CD8-positive, alpha-beta memory T cell (primary cell): ENCODE measurements at places on chromosomes 7 and 10.

DNA sequence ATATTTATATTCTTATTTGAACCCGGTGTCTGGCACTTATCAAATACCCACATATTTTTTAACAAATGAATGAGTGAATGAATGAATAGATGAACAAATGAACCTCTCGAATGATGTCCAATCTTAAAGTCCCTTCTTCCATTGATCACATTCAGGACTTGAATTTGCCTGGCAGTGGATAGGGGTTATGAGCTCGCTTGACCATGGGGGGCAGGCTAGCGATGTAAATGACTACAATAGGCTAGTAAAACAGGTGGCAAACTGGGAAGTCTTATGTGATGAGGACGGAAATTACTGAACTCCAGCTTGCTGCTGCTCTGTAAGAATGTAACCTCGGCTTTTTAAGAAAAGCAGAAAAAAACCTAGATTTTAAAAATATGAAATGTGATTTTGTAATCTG, 247.7 kb upstream of the DKK1 start:
- DNase-seq, result no peak

DNA sequence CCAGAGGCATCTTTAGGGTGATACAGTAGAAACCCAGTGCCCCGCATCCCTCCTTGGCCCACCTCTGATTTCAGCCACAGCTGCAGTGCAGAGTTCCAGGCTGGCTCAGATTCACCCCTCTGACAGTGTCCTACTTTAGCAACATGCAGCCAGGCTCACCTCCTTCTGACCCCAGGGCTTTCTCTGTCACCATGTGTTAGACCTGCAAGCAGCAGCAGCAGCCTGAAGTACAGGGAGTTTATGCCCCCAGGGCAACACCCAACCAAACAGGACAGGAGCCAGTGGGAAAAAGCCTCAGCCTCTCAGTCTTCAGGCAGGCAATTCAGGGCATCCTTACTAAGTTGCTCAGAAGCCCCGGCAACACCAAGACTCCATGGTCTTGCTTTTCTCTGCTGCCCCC, 109.0 kb upstream of the PLXNA4 start:
- no peak for DNase-seq

- DNase-seq, result no peak
Measured at GRCh38 chr10:129761981-129762956, 201.8 kb downstream of the EBF3 start.

DNA sequence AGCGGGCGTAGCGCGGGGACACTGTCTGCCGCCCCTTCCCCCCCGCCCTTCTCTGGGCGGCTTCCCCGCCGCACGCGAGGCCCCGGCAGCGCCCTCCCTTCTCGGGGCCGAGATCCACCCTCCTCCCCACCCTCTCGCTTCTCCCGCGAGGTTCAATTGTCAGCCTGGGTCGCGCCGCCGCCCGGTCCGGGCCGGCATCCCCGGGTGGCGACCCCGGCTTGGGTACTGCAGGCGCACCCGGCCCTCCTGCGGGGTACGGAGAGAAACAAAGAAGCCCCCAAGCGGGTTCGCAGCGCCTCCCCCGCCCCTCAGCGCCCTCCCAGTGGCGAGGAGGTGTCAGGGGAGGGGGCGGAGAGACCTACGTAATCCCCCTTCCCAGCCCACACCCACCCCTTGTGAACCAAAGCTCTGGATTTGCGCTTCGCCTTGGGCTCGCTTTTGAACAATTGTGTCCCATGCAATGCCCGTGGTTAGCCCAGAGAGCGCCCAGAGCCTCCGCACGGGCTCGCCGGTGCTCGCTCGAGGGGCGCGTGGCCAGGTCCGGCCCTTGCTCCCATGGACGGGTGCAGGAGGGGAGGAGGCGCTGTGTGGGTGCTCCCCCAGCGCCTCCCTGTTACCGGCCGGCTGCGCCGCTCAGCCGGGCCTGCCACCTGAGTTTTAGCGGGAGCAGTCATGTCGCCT, 634 bp downstream of the HECW1 start:
- no peak for DNase-seq

DNA sequence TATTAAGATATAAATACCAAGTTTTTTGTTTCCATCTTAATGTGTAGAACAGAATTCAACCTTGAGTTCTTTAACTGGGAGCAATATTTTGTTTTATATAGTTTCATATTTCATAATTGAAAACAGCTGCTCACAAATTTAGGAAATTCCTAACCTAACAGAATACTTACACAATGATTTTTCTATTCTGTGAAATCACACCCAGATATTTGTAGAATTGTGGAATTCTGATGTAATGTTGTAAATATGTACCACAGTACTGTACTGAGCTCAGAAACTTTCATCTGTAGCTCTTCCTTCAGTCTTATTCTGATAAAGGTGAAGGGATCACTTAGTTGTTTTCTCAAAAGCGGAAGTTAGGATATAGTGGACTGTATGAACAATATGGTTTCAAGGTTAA, 143.4 kb upstream of the GLI3 start:
- DNase-seq, result no peak

DNA sequence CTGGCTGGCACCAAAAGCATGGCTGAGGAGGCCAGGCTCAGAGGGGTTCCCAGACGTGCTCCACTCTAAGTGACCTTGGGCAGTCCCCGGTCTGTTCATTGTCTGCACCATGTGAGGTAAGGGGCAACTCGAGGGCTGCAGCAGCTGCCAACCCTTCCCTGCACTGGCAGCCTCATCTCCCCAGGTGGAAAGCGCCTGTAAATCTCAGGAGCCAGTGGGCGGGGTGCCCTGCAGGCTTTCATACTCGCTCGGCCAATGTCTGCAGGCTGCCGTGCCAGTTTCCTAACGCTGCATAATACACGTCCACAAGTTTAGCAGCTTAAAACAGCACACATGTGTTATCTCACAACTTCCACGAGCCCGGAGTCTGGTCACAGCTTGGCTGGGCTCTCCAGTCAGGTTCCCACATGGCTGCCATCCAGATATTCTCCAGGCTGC, 12.6 kb upstream of the GDF10 start:
- no peak for DNase-seq

DNA sequence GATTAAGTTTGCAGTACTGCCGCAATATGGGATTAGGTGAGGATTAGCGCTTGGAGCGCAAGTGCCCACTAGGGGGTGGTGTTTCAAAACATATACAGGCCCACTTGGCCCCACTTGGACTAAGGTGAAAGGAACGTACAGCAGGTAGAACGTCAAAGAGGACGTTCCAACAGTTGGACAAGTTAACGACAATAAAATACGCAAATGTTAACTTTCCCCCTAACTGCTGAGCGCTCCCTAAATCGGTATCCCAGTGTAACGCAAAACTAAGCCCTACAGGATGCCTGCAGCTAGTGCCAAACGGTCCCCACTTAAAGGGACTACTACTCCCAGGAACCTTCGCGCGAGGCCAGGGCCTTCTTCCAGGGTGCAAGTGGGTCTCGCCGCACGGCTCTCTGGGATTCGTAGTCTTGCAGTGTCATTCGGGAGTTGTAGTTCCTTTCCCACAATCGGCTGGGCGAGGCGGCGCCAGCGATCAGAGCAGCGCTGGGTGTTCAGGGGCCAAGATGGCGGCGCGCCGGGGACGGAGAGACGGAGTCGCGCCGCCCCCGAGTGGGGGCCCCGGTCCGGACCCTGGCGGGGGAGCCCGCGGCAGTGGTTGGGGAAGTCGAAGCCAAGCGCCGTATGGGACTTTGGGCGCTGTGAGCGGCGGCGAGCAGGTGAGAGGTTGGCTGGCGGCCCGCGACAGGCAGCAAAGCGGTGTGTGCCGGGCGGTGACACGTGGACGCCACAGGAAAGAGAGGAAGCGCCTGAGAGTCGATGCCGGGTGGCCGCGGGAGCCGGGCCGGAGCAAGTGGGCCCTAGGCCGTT, at the start of gene PPRC1:
PPRC1 (plus strand) TSS at position 478 of the 810 bp plus-strand sequence; CDS start at position 507, 29 bp downstream.
- peak; percentile 95 for DNase-seq

GRCh38 chr7:21260939-21261338, 166.9 kb upstream of the SP4 start:
- no peak for DNase-seq

- DNase-seq, result peak; percentile 67
Measured at GRCh38 chr10:6543431-6544005, 36.6 kb downstream of the PRKCQ start.

GRCh38 chr10:116154651-116155050, 118.4 kb downstream of the GFRA1 start:
- DNase-seq, result no peak

DNA sequence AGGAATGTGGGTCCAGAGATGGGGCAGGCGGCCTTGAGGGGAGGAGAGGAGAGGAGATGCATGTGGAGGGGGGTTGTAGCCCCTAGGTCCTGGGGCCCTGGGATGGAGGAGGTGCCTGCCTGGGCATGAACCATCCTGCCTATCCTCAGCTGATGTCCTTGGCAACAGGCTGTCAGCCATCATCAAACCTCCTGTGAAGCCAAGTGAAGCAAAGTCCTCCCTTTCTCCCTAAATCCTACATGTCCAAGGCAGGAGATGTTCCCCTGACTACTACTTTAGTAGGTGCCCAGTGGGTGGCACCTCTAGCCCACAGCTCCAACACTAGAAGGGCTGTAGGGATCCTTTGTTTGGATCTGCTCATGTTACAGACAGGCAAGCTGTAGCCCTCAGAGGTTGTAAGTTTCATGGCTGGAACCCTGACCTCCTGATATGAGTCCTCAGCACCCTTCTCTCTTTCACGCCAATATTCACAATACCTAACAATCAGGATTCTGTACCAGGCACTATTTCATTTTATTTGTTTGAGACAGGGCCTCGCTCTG, 66.6 kb upstream of the SYPL1 start:
- no peak for DNase-seq

GRCh38 chr7:17854261-17855047, 85.8 kb downstream of the SNX13 start:
- no peak for DNase-seq

DNA sequence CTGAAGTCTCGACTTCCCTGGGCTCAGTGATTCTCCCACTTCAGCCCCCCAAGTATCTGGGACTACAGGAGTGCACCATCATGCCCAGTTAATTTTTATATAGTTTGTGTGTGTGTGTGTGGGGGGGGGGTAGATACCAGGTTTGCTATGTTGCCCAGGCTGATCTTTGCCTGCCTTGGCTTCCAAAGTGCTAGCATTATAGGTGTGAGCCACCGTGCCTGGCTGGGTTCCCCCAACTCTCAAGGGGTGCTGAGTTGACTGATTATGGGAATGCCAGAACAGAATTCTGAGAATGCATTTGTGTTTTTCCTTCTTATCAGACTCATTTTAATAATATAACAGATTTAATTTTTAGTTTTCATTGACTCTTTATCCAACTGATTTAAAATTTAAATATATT, 19.5 kb downstream of the RPA3 start:
- DNase-seq, result no peak

GRCh38 chr10:86085686-86086085, 280.9 kb downstream of the GRID1 start:
- DNase-seq, result no peak

GRCh38 chr10:87090779-87091178, 3.9 kb downstream of the GLUD1 start:
- no peak for DNase-seq

- DNase-seq, result no peak
Measured at GRCh38 chr10:52752801-52753445, 19.7 kb downstream of the MBL2 start.

DNA sequence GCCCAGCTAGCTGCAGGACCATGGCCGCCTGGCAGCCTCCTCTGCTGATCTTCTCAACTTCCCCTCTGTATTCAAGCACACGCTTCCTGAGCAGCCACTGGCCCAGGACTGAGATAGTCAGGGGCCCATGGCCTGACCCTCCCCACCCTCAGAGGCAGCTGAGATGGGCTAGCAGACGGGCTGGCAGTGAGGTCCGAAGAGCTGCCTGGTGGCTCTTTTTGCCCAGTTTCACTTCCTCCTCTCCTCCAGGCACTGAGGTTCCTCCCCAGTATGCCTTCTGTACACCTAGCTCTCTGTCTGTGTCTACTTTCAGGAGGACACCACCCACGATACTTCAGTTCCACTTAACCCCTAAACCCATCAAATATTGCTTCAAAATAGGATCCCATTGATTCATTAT, 395.6 kb downstream of the TNS3 start:
- no peak for DNase-seq

DNA sequence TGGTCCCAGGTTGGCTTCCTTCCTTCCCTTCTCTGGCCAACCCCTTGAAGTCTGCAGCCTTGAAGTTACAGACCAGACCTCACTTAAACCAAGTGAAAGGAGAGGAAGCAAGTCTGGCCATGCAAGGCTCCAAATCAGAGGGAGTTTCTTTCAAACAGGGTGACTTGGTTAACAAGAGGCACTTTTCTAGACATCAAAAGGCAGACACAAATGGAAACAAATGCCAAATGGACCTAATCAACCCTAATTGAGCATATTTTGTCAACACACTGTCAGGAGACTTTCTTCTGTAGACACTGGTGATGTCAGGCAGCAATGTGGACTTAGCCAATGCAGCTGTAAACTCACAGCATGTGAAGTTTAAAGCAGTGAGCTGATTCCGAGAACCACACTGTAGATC, 282.7 kb upstream of the FZD8 start:
- DNase-seq, result no peak

DNA sequence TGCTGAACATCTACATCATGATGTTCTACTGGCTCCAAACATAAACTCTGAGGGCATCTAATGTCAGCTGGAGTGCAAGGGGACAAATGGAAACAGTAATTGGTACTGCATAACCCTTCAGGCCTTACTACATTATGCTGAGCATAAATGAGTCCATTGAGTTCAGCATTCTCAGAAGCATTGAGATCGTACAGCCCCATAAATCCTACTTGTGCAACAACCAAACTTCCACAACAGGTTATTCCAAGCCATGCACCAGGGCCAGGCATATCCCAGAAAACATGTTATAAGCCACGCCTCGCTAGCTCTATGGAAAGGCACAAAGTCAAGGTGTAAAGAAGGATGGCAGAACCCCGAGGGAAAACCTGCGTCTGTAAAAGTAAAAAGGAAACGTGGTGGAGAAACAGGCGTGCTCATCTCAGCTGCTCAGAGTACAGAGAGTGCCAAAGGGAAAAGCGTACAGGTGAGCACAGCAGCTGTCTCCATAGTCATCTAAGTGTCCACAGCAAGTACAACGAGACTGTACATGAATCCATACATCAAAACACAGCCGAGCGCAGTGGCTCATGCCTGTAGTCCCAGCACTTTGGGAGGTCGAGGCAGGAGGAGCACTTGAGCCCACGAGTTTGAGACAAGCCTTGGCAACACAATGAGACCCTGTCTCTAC, 124.6 kb downstream of the PARD3 start:
- no peak for DNase-seq

- no peak for DNase-seq
Measured at GRCh38 chr7:41046776-41047175, 656.1 kb downstream of the INHBA start.

GRCh38 chr7:132488634-132489302, 87.5 kb downstream of the PLXNA4 start:
- DNase-seq, result no peak

- no peak for DNase-seq
Measured at GRCh38 chr10:20535897-20536881, 360.9 kb downstream of the NEBL start.

DNA sequence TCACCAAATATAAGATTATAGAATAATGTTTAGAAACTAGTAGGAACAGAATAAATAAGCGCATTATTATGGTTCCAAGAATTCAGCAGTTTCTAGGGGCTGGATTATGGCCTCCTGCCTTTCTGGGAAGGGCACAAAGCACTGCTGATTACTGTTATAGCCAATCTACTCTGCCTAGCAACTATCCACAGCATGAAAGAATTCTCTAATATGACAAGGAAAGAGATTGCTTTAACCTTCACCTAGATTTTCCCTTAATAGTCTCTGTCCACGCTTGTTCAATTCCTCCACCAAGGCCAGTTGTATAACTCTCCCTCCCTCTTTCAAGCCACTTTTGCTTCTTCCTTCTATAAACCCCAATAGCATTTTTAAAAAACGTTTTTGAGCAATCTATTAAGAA, 1033.6 kb upstream of the LRRTM3 start:
- DNase-seq, result no peak

GRCh38 chr7:134892963-134893362, 93.3 kb upstream of the AGBL3 start:
- no peak for DNase-seq
